A673 (cell line): ENCODE measurements at places on chromosomes 5 and 9.
A peak's percentile ranks its signal among the peaks of the same experiment; 100 is the strongest.

DNA sequence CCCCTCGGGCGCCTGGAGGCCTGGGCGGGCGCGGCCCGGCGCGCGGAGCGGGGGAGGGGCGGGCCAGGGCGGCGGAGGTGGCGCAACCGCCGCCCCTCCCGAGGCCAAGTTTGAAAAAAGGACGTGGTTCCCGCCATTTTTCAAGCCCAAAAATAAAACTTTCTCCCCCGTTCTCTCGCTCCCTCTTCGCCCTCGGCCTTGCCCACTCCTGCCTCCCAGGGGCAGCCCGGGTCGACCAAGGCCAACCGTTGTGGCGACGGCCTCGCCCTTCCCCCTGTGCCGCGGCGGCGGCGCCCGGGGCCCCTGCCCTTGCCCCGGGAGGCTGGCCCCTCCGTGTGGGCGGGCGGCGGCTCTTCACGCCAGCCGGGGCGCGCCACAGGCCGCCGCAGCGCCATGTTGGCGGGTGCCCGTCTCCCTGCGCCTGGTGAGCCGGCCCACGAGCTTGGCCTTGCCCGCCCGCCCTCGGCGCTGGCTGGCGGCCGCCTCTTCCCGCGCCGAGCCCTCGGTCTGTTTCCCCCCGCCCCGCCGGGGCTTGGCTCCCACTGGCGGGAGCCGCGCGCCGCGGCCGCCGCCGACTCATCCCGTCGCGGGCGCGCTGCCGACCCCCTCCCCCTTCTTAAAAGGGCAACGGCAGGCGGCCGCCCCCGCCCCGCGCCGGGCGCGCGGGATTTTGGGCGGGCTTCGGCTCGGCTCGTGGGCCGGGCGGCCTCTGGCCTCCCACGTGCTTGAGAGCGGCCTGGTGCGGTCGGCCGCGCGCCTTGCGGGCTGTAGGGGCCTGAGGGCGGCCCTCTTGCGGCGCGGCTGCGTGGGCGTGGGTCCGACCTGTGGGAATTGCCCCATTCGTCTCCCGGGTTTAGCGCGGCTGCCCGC, 1.3 kb downstream of the ANP32B start:
- peak; percentile 83 for DNase-seq

DNA sequence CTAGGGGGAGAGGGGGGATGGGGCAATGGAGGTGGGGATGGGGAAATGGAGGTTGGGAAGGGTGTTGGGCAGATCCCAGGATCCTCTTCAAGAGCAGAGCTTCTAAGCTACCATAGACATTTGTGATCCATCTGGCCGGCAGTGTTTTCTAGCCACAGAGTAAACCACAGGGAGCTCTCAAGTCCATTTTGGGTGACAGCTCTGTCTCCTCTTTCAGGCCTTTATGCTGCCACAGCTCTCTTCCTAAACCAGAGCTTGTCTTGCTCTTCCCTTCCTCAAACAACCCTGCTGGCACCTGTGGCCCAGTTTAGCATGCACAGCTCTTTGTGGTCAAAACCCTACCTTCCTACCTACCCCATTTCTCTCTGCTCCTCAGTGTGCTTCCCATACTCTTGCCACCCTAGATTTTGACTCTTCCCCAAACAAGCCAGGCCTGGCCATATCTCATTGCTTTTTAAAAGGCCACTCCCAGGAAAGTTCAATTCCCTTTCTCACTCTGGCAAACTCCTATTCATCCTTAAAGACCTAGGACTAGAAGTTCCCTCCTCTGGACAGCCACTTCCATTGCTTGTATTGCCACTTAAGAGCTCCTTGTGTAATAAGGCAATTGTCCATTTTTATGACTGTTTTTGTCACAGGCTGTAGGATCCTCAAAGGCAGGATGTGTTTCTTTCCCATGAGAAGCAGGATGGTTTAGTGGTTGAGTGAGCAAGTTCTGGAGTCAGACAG, 84.3 kb upstream of the PANK3 start:
- DNase-seq, result no peak

- no peak for DNase-seq
These were observed 29.9 kb downstream of the FYB1 start for GRCh38 chr5:39189292-39189955.

GRCh38 chr5:108259306-108259705, 122.6 kb downstream of the FBXL17 start:
- no peak for DNase-seq

DNA sequence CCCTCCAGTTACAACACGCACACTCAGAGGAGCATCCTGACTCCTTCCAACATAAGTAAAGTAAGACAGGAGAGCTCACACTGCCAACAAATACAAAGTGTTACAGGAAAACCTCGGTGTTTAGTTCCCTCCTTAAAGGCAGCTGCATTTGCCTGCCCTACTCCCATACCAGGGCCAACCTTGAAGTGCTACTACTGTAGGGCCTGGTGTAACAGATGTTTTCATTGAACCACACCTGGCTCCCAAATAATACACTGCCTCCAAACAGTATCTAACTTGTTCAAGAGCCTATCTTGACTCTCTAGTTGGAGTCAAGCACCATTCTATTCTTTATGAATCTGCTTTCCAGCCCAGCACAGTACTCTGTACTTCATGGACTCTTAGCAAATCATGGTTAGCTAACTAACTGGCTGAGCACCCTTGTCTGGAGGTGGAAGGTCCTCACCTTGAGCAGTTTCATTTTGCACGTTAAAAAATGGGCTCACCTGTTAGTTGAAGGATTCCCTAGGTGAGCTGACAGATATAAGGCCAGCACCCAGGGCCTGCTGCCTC, 34.6 kb downstream of the TTC39B start:
- no peak for DNase-seq

GRCh38 chr5:81065492-81065891, 105.3 kb downstream of the RASGRF2 start:
- DNase-seq, result no peak

GRCh38 chr9:105144841-105145240, 99.6 kb upstream of the SLC44A1 start:
- no peak for DNase-seq

GRCh38 chr9:123040801-123041200, 7.3 kb downstream of the GPR21 start:
- no peak for DNase-seq

DNA sequence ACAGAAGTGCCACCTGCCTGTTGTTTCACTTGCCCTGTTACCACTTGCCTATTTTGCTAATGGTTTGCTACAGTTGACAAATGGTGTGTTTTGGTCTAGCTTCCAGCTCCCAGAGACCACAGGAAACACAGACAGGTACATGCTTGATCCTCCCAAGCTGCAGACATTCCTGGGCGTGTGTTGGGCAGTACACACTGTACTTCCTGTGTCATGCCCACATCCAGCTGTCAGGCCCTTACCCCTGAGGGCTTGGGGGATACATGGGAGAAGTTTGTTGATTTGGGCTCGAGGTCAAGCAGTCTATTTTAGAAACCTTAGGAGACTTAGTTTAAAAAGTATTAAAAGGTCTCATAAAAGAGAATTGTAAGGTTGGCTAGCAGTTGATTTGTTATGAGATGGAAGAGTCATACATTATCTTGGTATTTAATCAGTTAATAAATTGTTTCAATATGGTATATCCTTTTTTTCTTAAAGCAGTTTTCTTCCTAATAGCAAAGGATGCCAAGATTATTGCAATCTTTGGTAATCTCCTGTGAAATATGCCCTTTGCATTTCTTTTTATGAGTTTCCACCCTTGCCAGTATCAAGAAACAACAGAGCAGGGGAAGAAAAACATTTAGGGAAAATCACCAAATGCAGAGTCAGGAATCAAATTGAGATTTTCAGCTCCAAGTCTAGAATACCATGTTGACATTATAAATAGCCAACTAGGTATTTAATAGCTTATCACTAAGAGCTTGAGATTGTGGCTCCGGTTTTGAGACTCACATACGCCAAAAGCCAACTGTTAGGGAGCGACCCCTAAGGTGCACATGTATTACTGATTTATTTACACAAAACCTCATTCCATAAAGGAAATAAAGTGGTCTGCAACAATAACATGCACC, 52.3 kb upstream of the CD180 start:
- no peak for DNase-seq

DNA sequence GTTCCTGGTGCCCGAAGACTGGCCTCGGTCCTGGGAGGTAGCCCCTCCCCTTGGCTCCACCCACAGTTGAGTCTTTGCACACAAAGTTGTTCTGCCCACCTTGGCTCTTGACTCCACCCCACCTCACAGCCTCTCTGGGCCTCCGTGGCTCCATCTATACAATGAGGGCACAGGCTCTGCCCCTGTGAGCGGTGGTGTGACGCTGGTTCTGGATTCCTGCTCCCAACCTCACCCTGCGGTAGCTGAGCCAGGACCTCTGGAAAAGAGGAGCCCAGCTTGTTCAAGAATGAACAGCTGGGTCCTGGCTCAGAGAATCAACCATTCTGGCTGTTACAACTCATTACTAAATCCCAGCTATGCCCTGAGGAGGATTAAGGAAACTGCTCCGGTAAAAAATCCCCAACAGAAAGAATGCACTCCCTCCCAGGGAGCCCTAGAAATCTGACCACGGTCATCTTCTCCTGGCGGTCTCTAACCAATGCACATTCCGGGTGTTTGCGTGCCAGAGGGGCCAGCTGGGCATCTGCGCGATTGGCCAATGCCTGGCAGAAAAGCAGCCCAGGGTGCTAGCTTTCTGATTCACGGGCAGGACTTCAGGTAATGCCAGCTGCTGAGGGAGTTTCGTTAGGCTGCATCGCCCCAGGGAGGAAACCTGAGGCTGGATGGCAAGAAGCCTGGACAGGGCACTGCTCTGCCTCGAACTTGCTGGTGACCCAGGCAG, 9.9 kb upstream of the GRHPR start:
- no peak for DNase-seq

DNA sequence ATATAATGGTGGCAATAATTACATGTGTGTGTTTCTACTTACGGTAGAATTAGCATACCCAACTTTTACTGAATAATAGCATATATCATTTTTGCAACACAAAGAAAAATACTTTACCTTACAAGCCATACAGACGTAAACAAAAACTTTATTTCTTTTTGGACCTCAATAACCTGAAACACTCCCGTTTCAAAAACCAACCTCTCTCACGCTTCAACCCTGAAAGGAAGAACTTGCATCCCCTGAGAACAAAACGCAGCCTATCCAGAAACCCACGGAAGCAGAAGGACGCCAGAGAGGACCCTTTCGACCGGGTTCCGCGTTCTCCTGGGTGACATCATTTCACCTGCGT, at the start of gene RNF38:
RNF38 (minus strand) TSS at position 290 of the 352 bp plus-strand sequence; CDS start at position 129, 161 bp downstream.
- DNase-seq, result no peak

DNA sequence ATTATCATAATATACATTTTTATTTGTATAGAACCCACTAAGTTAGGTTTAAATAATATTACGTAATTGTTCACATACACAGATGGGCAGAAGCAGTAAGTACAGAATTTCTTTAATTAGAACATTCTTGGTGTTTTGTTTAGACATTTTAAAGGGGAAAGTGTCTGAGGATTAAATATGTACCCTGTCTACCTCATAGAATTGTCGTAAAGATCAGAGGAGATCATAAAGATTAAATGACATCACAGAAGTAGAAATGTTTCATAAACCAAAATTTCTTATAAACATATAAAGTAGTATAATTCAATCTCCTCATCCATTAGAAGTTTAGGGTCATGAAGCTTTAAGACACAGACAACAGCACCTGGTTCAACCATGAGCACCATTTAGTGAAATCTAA, 20.1 kb downstream of the DEPDC1B start:
- DNase-seq, result no peak

- DNase-seq, result no peak
These were observed 564 bp upstream of the CCNH start for GRCh38 chr5:87413343-87413645.
